Renal cortical epithelial cell (primary cell): ENCODE measurements at places on chromosomes 2 and 18.

- DNase-seq: no peak
Observed at GRCh38 chr2:128808462-128809258, 490.0 kb upstream of the HS6ST1 start.

GRCh38 chr2:148237911-148238310 lies 217.0 kb downstream of the MBD5 start:
- DNase-seq: no peak

DNA sequence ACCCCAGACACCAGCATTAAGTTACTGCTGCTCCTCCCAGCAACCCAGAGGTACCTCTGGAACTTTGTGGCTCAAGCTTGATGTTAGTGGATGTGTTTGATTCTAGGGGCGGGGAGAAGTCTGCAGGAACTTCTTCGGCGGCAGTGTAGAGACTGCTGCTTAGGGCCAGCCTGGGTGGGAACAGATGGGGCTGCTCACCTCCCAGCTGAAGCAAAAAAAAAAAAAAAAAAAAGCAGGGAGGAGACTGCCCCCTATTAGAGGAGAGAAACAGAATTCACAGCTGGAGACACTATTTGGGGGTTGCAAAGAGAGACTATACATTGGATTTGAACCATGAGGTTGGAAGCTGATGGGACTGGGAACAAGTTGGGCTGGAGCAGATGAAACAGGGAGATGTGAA lies 28.6 kb upstream of the FAM136A start:
- DNase-seq: no peak

- peak; percentile 55 for DNase-seq
Observed at GRCh38 chr2:104826016-104826415, 27.9 kb upstream of the POU3F3 start.

DNA sequence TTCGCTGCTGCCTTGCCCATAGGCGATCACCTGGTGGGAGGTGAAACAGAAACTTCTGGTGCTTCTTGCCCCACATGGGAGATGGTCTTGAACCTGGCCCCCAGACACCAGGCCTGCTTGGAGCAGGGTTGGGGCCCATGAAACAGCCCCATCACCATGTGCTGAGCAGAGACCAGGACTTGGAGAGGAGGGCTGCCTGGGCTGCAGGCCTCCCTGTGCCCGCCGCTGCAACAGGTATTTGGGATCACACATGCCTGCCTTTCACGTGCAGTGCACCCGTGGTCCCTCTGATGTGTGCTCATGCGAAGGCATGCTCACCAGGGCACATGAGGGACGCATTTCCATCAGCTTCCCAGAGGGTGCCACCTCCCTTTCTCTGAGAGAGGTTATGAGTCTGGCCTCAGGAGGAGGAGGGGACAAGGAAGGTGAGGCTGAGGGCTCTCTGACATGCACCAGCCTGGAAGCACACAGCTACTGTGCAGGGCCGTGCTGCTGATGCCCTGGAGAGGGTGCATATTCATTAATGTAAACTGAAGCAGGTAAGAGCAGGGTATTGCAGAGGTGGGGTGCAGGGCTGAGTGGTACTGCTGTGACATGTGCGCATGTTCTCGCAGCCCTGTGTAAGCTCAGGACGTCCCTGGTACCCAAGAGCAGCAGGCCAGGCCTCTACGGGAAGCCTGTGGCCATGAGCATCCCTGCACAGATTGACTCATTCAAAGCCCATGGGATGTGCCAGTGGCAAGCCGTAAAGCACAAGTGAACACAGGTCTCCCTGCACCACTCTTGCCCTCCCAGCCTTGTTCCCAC lies 4.2 kb upstream of the OXER1 start:
- DNase-seq: no peak
